CD8-positive, alpha-beta memory T cell (primary cell): ENCODE measurements at places on chromosomes 13 and 19.

DNA sequence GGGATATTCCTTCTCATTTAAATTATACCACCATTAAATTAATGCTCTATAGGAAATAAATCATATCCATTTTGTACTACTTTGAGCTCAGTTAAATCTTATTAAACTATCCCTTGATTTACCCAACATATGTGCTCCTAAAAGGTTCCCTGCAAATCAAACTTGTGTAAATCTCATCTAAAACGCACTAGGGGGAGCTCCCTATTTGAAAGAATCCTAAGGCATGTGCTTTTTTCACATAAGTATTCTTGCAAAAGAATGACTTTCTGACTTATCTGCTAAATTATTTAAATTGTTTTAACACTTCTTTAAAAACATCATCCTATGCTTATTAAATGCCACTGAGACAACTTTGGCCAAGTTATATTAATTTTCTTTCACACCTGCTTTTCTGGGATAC, 7.9 kb downstream of the INTS6 start:
- DNase-seq, result peak; percentile 11

DNA sequence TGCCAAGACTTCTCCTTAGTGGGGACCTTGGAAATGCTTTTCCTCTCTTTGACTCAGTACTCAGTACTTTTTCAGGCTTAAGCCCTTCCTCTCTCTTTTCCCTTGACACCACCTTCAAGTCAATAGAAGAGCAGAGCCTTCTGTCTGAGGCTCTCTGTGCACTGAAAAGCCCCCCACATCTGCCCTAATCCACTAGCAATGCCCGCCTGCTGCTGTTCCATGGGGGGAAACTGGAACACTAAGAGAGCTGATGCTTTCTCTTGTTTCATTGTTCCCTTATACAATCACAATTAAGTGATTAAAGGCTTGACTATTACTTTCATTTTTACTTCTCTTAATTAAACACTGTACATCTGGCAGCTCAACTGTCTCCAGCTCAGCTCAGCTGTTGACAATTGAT, 254.5 kb downstream of the SLITRK6 start:
- no peak for DNase-seq

- DNase-seq, result no peak
Observed at GRCh38 chr19:38734426-38735256, 9.6 kb downstream of the CAPN12 start.

- no peak for DNase-seq
Observed at GRCh38 chr19:56137405-56137804, 3.7 kb upstream of the ZNF444 start.

- no peak for DNase-seq
Observed at GRCh38 chr19:10006335-10006708, 4.0 kb downstream of the COL5A3 start.

DNA sequence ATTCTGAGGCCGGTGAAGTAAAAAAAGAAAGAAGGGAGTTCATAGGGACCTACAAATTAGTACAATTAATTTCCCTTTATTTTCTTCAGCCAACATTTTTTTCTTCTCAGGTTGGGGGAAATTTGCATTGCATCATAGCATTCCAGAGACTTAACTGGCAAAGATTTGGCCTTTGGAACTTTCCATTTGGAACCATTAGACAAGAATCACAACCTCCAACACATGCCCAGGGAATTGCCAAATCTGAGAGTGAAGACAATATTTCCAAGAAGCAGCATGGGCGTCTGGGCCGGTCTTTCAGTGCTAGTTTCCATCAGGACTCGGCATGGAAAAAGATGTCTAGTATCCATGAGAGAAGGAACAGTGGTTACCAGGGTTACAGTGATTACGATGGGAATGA, 6.4 kb upstream of the ERCC5 start:
- DNase-seq, result no peak

- DNase-seq, result no peak
Observed at GRCh38 chr19:7596211-7596937, 711 bp downstream of the CAMSAP3 start.

DNA sequence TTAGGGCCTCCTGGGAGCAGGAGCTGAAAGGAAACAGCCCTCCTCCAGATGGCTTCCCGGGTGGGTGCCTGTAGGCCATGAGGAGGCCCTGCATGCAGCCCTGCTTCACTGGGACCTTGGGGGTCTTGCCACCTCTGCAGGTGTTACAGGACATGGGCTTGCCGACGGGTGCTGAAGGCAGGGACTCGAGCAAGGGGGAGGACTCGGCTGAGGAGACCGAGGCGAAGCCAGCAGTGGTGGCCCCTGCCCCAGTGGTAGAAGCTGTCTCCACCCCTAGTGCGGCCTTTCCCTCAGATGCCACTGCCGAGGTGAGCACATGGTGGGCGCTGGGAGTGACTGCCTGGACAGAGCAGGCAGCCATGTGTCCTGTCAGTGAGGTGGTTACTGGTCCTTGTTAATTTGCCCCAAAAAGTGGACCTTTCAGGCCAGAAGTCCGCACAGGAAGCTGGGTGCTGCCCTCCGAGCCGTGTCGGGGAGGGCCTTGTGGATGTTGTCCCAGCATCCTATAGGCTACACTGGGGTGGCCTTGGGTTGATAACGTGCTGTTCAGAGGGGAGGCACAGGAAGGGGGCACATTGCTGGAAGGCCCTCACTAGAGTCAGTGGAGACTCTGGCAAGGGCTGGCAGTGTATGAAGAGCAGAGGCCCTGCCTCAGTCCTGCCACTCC, 18.7 kb upstream of the QTRT1 start:
- DNase-seq, result no peak

- no peak for DNase-seq
Observed at GRCh38 chr19:31427857-31428256, 78.6 kb upstream of the TSHZ3 start.

GRCh38 chr13:112902101-112902651, 66.8 kb upstream of the MCF2L start:
- no peak for DNase-seq

GRCh38 chr13:65857942-65858565, 1372.1 kb downstream of the PCDH9 start:
- no peak for DNase-seq

- no peak for DNase-seq
Observed at GRCh38 chr13:33174491-33174890, 111.1 kb downstream of the STARD13 start.

DNA sequence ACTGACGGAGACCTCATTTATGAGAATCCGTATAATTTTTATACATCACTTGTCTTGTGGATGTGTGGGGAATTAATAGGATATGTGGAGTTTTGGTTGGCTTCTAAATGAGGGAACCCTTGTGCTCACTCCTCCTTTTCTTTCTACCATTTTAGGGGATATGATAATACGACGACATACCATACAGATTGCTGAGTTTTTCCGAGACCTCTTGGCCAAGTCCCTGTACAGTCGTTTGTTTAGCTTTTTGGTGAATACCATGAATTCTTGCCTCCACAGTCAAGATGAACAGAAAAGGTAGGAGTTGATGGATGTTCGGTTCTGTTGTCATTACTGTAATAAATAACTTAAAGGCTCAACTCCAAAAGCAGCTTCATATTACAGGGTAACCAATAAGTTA, 335.2 kb downstream of the MYO16 start:
- no peak for DNase-seq

DNA sequence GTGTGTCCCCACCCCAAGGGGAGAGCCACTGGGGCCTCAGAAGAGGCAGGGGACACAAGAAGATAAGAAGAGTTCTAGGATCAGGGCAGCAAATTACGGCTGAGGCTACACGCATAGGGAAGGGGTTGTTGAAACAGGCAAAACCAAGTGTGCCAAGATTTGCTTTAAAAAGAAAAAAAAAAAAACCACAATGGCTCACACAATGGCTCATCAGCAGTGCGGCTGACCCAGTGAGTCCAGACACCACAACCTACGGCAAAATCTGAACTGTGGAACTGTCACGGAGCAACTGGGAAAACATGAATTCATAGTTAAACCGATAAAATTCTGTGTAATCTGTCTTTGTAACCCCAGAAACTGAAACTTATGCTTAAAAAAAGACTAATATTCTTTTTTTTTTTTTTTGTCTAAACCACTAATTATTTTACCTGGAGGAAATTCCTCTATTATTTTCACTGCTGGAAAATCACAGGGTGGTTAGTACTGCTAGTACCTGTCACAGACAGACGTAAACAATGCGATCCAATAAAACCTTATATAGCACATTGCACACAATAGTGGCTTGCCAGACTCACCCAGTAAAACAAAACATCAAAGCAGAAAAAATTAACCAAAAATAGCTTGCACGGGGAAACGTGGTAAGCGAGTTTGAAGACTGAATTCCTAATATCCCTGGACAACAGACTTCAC, 325.4 kb upstream of the TSHZ3 start:
- DNase-seq, result no peak

- no peak for DNase-seq
Observed at GRCh38 chr19:50968716-50969412, 527 bp downstream of the KLK6 start.

DNA sequence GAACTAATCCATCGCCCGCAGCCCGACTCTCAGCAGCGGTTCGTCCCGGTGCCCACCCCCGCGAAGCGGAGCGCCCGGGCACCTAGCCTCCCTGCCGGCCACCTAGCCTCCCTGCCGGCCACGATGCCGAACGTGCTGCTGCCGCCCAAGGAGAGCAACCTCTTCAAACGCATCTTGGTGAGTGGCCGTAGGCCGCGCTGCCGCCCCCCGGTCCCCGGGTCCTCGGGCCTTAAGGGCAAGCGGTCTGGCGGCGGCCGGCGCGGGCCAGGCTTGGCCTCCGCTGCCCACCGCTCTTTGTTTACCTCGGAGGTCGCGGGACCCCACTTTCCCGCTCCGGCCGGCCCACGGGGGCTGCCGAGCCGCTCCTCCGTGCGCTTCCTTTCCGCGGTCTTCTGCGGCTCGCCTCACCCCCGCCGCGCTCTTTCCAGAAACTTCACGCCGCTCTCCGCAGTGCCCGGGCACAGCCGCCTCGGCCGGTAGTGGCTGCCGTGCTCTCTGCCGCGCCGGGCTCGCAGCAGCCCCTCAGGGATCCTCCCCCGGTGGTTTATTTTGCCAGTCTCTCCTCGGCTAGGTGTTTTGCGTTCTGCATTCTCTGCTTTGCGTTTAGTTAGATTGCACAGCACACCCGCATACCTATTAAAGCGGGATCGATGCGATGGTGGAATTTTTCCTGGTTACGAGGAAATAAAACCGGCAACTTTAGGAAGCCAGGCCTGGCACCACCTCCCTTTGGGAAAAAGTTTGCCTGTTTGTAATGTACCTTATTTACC, 524 bp downstream of the NAA16 start:
- DNase-seq, result peak; percentile 60
